ENCODE measurements at places on chromosomes 1 and 21.

GRCh38 chr1:203551550-203551949, 57.6 kb downstream of the OPTC start:
- no peak overlapping the region for H3K27ac ChIP-seq
- H3K4me1 ChIP-seq = no peaks in the 10 kb centered on the region
- H3K36me3 ChIP-seq = no peaks in the 10 kb centered on the region
- no peak overlapping the region for H3K4me3 ChIP-seq

DNA sequence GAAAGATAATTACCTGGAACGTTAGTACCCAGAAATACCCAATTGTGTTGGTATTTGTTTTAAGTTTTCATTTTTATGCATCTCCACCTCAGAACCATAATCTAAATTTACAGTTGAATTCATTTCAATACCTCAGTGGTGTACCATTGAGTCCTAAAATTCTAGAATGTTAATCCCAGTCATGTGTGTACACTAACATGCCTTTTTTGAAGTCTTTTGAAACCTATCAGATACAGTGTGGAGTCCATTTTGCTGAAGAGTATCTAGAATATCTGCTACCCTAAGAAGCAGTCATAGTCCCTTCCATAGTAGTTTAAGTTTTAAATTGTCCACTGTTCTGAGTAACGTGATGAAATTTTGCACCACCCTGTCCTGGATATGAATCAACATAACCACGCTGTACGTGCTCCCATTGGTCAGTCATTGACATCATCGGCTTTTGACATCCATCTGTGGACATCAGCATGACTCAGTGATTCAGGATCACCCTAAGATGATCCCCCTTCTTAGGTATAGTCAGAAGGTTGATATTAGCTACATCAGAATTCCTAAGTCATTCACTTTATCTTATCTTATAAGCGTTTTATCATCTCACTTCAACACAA, 7.5 kb upstream of the ASH1L start:
- no peak overlapping the region for H3K4me3 ChIP-seq
- DNase-seq = no peak
- H3K27ac ChIP-seq = peak overlapping the region; percentile 67
- no peaks in the 10 kb centered on the region for H3K27me3 ChIP-seq
- H3K4me1 ChIP-seq = peaks cover 10% of the 10 kb centered on the region
- H3K36me3 ChIP-seq = peaks cover 12% of the 10 kb centered on the region

DNA sequence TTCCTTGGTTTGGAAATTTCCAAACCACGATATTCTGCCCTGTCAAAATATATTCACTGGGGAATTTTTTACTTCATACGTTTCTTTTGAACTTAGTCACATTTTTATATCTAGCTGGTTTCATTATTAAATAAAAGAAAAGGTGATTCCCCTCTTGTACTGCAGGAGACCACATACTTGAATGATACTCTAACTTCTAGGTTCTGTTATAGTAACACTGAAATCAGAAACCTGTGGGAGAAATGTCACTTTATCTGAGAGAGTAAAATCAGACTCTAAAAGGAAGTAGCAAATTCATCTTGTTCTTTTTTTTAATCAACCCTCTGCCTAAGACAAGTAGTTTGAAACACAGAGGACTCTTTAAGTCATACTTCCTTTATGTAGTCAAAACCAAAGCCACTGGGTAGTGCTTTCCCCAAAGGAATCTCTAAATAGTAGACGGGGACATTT, 34.4 kb downstream of the MRPL39 start:
- no peak for DNase-seq
- H3K4me1 ChIP-seq = peaks cover 44% of the 10 kb centered on the region
- peak overlapping the region; percentile 73 for H3K4me3 ChIP-seq
- H3K27ac ChIP-seq = peak overlapping the region; percentile 93
- peaks cover 14% of the 10 kb centered on the region for H3K36me3 ChIP-seq

GRCh38 chr1:177119311-177119710, 45.2 kb downstream of the ASTN1 start:
- H3K27ac ChIP-seq = no peak overlapping the region
- H3K4me1 ChIP-seq = no peaks in the 10 kb centered on the region
- no peaks in the 10 kb centered on the region for H3K36me3 ChIP-seq
- DNase-seq = no peak
- H3K27me3 ChIP-seq = no peaks in the 10 kb centered on the region

DNA sequence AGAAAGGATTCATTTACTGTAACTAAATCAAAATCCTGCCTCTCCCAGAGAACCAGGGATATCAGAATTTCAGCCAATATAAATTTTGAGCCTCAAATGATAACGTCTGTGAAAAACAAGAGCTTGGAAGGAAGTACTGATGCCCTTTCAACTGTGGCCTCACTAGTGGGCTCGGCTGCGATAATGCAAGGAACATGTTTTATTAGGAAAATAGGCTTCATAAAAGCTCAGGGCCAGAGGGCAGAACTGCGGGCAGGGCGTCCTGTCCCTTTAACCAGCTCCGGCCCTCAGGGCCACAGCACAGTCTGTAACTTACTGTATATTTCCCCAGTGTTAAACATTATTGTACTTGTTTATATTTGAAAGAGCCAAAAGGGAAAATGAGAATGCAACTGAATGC, 122.0 kb downstream of the PEX14 start:
- DNase-seq = no peak
- H3K4me3 ChIP-seq = no peak overlapping the region
- H3K27me3 ChIP-seq = no peaks in the 10 kb centered on the region
- H3K36me3 ChIP-seq = peaks cover 2% of the 10 kb centered on the region

DNA sequence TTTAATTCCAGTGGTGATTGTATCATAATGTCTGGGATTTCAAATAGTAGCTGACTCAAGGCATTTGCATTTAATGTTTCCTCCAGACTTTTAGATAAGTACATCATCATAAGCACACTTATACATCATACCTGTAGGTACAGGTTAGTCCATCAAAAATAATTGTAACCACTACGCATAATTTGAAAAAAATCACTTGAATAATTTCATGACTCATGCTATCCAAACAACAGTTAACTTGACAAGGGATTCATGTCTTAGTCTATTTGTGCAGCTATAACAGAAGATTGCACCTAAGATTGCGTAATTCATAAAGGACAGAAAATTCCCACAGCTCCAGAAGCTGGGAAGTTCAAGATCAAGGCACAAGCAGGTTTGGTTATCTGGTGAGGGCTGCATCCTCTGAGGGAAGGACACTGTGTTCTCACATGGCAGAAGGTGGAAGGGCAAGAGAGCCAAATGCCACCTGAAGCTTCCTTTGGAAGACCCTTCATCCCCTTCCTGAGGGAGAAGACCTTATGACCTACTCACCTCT, 801.7 kb upstream of the BRINP3 start:
- no peak for DNase-seq
- H3K27ac ChIP-seq = no peak overlapping the region
- H3K4me1 ChIP-seq = no peaks in the 10 kb centered on the region
- H3K36me3 ChIP-seq = no peaks in the 10 kb centered on the region

DNA sequence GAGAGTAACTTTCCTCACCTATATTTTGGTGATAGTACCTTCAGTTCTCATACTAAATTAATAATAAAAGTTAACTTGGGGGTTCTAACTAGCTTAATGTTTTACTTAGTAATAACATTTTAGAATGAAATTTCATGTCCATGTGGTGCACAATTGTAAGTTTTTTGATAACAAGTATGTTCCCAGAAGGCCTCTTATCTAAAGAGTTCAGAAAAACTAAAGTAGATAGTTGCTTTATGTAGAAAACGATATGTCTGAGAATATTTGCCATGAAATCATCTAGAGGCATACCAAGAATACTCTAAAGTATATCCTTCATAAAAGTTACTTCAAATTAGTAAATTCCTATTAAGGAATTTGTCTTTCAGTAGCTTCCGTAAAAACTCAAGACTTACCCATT, 10.2 kb upstream of the ADCY10 start:
- H3K27me3 ChIP-seq = no peaks in the 10 kb centered on the region
- H3K27ac ChIP-seq = no peak overlapping the region
- H3K36me3 ChIP-seq = peaks cover 8% of the 10 kb centered on the region

- H3K4me1 ChIP-seq = no peaks in the 10 kb centered on the region
- H3K27me3 ChIP-seq = peaks cover 20% of the 10 kb centered on the region
- no peak overlapping the region for H3K4me3 ChIP-seq
- no peak overlapping the region for H3K27ac ChIP-seq
- no peaks in the 10 kb centered on the region for H3K36me3 ChIP-seq
These were observed 9.9 kb downstream of the KCNJ15 start for GRCh38 chr21:38266732-38267131.

DNA sequence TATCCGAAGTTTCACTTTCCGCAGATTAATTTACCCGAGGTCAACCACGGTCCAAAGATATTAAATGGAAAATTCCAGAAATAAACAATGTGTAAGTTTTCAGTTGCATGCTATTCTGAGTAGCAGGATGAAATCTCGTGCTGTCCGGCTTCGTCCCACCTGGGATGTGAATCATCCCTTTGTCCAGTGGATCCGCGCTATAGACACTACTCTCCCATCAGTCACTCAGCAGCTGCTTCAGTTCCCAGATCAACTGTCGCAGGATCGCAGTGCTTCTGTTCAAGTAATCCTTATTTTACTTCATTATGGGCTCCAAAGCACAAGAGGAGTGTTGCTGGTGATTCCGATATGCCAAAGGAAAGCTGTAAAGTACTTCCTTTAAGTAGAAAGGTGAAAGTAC, 8.3 kb upstream of the LRP8 start:
- peaks cover 15% of the 10 kb centered on the region for H3K4me1 ChIP-seq
- H3K36me3 ChIP-seq = no peaks in the 10 kb centered on the region
- H3K4me3 ChIP-seq = no peak overlapping the region
- DNase-seq = no peak
- H3K27ac ChIP-seq = no peak overlapping the region

DNA sequence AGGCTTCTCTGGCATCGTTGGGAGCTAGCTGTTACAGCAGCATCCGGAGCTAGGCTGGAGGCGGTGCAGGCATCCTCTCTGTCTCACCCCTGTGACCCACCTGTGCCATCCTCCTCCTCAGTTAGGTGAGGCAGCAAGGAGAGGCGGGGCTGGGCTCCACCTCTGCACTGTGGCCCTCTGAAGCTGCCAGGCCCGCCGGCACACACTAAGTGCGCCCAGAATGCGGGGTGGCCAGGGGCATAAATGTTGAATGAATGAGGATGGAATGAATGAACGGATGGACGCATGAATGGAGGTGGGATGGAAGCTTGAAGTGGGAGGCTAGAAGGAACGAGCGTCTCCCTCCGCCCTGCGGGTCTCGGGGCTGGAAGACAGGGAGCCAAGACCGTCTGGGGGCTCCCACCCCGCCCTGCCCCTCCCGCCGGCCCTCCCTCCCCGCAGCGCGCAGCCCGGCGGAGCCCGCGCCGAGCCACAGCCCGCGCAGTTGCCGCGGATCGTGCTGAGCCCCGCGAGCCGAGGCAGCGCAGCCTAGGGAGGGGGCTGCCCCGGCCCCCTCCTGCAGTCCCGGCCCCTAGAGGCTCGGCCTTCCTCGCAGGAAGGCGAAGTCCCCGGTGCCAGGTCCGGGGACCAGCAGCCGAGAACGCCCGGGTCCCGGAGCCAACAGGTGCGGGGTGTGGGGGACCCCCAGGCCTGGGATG, at the start of gene HCRTR1:
Gene HCRTR1, plus strand, starts transcription at position 472 of the 698 bp plus-strand sequence. CDS start 1,504 bp downstream, outside the sequence.
- H3K36me3 ChIP-seq = peaks cover 3% of the 10 kb centered on the region
- peak within 1 kb of the TSS; percentile 70 for H3K4me3 ChIP-seq
- peaks cover 7% of the 10 kb centered on the region for H3K4me1 ChIP-seq
- H3K27ac ChIP-seq = no peak within 1 kb of the TSS
- H3K27me3 ChIP-seq = peaks cover 44% of the 10 kb centered on the region

DNA sequence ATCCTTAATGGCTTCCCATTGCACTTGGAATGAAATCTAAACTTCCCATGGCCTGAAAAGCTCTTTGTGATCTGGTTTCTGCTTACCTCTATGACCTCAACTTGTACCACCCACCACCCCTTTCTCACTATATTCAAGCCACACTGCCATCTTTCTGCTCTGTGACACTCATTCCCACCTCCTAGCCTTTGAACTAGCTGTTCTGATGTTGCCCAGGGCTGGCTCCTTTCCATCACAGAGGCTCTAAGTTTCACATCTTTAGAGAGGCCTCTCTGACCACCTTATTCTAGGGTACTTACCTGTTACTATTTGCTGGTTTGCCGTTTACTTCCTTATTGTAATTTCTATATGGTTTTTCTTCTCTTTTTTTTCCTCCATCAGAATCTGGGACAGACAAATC, 4.2 kb downstream of the MPZL1 start:
- peaks cover 6% of the 10 kb centered on the region for H3K36me3 ChIP-seq
- H3K27ac ChIP-seq = no peak overlapping the region
- H3K4me3 ChIP-seq = no peak overlapping the region
- H3K4me1 ChIP-seq = peaks cover 21% of the 10 kb centered on the region
- DNase-seq = no peak
- no peaks in the 10 kb centered on the region for H3K27me3 ChIP-seq

DNA sequence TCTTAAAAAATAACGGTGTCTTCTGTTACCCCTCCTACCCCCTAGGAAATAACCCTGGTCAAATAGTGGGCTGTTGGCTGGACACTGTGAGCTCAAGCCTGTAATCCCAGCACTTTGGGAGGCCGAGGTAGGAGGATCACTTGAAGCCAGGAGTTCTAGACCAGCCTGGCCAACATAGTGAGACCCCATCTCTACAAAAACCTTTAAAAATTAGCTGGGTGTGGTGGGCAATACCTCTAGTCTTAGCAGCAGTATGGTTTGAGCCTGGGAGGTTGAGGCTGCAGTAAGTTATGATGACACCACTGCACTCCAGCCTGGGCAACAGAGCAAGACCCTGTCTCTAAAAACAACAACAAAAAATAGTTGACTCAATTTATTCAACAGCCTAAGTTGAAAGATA, 453.7 kb downstream of the SIPA1L2 start:
- H3K27ac ChIP-seq = no peak overlapping the region
- H3K36me3 ChIP-seq = no peaks in the 10 kb centered on the region
- DNase-seq = no peak
- no peaks in the 10 kb centered on the region for H3K4me1 ChIP-seq
- H3K4me3 ChIP-seq = no peak overlapping the region

- no peaks in the 10 kb centered on the region for H3K27me3 ChIP-seq
- no peaks in the 10 kb centered on the region for H3K4me1 ChIP-seq
- no peak overlapping the region for H3K27ac ChIP-seq
- H3K4me3 ChIP-seq = no peak overlapping the region
These were observed 63.1 kb downstream of the APP start for GRCh38 chr21:26107429-26107828.

DNA sequence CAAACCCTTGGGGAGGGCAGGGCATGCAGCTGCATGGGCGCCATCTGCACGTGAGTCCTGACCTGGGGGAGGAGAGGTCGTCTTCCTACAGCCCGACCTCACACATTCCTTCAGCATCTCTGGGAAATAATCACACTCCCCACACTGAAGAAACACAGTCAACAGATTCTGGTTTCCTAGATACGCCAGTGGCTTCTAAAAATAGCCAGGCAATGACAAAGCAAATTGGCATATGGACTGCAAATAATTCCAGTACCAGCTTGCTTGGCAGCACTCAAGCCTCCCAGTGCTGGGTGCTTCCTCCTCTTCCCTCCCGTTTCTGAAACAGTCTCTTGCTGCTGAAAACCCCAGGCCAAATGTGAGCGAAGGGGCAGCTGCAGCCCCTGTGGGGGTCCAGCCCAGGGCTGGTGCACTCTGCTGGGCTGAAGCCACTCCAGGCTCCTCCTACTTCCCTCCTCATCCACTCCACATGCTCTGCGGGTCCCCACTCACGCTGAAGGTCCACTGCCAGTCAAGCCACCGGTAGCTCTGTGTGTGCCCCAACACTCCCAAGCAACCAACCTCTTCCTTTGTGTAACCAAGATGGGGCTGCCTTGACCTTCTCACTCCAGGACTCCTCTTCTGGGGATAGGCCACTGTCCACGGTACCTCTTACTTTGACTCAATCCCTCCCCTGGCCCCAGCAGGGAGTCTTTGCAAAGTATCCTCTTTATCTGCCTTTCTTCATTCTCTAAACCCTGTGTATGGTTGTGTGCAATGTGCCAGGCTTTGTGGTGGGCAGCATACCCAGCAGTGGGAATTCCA, 69.0 kb downstream of the KCND3 start:
- H3K4me1 ChIP-seq = no peaks in the 10 kb centered on the region
- no peak for DNase-seq
- no peak overlapping the region for H3K27ac ChIP-seq
- H3K4me3 ChIP-seq = no peak overlapping the region
- H3K27me3 ChIP-seq = peaks cover 36% of the 10 kb centered on the region
